ENCODE measurements at places on chromosomes 5 and 9.

DNA sequence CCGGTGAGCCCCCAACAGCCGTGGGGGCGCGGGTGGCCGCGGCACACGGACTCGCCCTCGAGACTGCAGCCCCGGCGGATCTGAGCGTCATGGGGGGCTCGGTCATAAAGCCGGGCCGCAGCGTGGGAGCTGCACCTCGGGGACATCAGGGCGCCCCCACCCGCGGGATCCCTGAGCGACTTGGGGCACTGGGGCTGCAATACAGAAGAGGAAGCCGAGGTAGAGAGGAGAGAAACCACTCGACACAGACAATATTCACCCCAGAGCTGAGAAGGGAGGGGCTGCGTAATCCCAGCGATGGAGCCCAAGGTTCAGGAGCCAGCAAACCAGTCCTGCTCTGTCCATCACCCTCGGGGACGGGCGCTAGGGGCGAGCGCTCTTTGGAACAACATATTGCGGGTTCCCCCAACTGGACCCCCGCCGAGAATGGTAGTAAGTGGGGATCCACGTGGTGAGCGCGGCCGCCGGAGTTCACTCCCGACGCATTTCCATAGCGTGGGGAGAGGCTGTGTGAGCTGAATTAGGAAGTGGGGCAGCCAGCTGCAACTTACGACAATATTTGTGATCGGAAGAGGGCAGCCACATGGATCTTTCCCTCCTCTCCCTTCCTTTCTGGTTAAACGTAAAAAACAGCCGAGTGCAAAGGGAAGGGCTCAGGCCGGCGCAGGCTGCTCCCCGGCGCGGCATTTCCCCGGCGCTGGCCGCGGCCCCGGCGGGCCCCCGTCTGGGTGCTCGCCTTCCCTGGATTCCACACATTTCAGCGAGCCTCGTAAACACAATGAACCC lies 9.9 kb downstream of the PTCH1 start:
- peak; percentile 49 for DNase-seq

GRCh38 chr9:113674436-113674835 lies 201.7 kb upstream of the ZNF618 start:
- DNase-seq, result no peak

- no peak for DNase-seq
Measured at GRCh38 chr9:133493845-133494540, 15.1 kb upstream of the SLC2A6 start.

- no peak for DNase-seq
Measured at GRCh38 chr9:83444110-83444509, 94.1 kb downstream of the FRMD3 start.

GRCh38 chr9:111970827-111971226 lies 74.2 kb downstream of the UGCG start:
- DNase-seq, result no peak

Measured in germinal center (tissue), 1 donor.